ENCODE measurements at places on chromosomes 1 and 21. TPM values are rescaled to one million over a fixed set of nuclear protein-coding genes. Genes with fewer than 3 reads are reported as not detected.

DNA sequence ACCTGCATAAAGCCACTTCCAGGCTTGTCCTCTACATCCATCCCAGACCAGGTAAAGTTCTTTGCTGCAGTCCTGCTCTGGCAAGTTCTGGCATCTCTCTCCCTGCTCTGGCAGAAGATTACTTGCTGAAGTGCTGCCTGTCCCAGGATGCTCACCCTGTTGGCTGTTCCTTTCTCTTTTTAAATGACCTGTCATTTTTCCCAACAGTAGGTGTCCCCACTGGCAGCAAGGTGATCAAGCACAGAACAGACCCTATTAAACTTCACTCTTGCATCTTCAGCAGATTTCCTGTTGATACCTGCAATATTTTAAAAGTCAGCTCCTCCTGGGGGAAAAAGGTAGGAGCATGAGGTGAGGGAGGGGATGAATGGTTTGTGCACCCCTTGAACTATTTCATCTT, 332.6 kb downstream of the PBX1 start:
- peak; percentile 28 for DNase-seq

DNA sequence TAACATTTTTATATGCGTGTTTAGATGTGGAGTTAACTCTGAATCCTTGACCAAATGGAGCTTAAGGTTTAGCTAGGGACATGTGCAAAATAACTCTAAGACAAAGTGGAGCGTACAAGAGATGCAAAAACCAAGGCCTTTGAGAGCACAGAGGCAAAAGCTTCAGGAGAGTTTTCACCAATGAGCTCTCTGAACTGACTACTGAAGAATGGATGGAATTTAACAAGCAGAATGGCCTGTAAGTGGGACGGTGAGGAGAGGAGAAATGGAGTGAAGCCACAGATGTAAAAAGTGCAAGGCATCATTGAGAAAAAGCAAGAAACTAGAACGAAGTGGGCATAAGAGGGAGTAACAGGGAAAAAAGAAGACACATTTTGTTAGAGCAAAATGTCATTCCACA, 260.0 kb downstream of the RGS7 start:
- no peak for DNase-seq

DNA sequence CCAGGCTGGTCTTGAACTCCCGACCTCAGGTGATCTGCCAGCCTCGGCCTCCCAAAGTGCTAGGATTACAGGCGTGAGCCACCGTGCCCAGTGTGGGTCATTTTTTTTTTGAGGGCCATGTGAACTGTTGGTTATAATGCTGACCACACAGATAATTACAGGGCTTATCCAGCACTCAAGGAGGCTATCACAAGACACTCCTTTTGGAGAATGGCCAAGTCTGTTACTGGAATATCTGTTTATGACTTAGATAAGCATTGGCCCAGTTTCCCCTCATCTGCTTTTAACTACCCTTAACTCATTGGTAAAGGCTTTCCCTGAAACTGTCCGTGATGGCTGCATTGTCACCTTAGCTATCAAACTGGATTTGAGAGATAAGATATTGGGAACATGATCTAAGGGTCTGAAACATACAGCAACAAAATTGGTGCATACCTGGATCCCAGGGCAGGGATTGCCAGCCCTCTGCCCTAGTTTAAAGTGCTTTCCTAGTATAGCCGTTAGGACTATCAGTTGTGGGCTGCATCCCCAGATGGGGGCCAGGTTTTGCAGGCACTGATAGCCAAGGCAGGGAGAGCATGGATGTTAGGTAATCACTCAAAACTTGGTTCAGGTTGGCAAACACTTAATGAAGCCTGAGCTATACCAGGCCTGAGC, 15.6 kb downstream of the SZT2 start:
- DNase-seq: no peak

GRCh38 chr1:191669629-191670028, 488.6 kb upstream of the RGS18 start:
- DNase-seq: no peak

KCNH1 gene
- total RNA-seq: 0.16 TPM

C1orf226 gene
- 7.3 TPM for total RNA-seq

DNA sequence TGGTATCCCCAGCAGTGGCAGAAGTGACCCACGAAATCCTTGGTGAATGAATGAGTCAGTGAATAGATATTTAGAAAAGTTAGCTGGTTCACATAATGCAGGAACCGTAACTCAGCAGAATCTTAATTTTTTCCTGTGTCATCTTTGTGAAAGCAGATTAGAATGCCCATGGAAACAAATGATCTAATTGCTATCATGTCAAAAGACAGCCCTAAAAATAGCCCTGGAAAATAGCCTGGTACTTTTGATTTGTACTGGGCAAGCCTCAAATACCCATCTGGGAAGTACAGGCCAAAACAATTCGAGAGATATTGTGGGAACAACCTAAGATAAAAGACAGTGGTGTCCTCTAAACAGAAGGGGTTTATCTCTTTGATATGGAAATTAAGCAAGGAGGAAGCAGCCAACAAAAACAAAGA, 21.1 kb downstream of the FYB2 start:
- no peak for DNase-seq

MYOG gene
- total RNA-seq: not detected

NDC1 gene
- total RNA-seq: 29.6 TPM

KPRP gene
- not detected for total RNA-seq

- no peak for DNase-seq
These were observed 88.5 kb upstream of the GPR88 start for GRCh38 chr1:100449477-100449876.

NBPF19 gene
- 5.8 TPM for total RNA-seq

DNA sequence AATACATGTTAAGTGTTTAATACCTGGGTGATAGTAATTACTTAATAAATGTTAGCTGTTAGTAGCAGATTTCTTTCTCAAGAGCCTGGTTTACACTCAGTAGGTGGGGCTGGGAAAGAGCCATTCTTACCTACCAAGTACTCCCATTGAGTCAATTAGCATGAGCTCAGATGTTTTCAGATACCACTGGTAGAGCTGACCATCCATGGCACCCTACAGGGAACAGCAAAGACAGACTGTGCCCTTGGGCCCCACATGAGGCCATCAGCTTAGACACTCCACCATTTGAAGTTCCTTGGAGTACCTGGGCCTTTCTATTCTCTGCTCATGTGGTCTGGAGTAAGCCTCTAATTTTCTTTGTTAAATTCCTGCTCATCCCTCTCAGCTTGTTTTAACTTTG, 179.3 kb downstream of the CACNA1E start:
- no peak for DNase-seq

GRCh38 chr1:90726986-90727480, 9.9 kb upstream of the BARHL2 start:
- no peak for DNase-seq

GRCh38 chr1:177741476-177741875, 228.4 kb downstream of the SEC16B start:
- no peak for DNase-seq

NT5C1A gene
- total RNA-seq: not detected

- no peak for DNase-seq
These were observed 5.5 kb upstream of the FOXO6 start for GRCh38 chr1:41355761-41356160.

GRCh38 chr21:45479691-45480675, 62.3 kb downstream of the SLC19A1 start:
- DNase-seq: no peak

DNAH14 gene
- total RNA-seq: 63.2 TPM

DNA sequence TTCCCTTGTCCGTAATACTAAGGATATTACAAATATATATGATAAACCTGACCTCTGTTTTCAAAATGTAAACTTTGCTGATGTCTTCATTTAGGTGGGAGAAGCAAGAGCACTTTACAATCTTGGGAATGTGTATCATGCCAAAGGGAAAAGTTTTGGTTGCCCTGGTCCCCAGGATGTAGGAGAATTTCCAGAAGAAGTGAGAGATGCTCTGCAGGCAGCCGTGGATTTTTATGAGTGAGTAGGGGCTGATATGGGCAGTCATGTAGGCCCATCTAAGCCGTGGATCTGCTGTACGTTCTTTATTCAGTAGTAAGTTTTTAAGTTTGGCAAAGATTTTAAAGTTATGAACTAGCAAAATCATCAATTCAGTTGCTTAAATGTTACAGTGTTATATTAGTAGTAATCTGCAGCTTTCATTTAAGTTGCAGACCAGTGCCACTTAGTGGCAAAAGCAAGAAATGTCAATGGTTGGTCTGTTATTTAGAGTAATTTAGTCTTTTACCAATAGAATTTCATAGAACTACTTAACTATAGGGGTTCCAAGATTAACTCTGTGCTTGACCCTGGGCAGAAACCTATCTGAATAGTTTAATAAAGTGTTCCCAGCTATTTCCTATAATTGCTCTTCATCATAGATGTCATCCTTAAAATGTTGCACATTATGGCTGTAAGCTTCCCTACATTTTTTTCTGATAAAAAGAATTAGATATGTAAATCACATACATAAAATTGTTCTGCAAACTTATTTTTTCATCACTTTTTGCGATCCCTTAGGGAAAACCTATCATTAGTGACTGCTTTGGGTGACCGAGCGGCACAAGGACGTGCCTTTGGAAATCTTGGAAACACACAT, 21.3 kb downstream of the GPSM2 start:
- no peak for DNase-seq

DNA sequence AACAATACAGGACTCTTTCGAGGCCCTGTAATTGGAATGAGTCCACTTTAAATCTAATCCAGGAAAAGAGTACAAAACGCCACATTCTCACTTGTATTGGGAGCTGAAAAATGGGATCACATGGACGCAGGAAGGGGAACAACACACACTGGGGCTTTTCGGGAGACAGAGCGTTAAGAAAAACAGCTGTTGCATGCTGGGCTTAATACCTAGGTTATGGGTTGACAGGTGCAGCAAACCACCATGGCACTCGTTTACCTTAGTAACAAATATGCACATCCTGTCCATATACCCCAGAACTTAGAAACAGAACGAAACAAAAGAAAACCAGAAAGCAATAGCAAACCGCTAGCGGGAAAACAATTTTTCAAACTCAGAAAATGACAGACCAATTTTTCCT, 1532.7 kb upstream of the TPTE start:
- DNase-seq: no peak

GRCh38 chr1:84753516-84754385, 63.5 kb upstream of the SSX2IP start:
- DNase-seq: peak; percentile 57

TMEM269 gene
- 0.68 TPM for total RNA-seq

DNA sequence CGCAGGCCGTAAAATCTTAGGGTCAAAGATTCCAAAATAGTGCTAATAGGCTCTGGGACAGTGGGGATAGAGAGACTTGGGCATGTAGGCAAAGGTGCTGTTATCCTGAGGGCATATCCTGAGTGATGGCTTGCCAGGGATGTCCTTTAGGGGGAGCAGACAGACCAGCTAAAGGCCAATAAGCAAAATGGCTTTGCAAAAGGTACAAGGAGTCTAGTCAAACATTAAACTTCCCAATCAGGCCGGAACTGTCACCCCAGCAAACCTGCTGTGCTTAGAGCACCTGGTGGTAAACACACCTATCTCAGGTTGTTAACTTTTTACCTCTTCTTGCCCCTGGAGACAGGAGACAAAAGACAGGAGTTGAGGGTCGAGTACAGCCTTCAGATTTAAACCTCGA, 49.1 kb downstream of the TRABD2B start:
- peak; percentile 80 for DNase-seq

DNA sequence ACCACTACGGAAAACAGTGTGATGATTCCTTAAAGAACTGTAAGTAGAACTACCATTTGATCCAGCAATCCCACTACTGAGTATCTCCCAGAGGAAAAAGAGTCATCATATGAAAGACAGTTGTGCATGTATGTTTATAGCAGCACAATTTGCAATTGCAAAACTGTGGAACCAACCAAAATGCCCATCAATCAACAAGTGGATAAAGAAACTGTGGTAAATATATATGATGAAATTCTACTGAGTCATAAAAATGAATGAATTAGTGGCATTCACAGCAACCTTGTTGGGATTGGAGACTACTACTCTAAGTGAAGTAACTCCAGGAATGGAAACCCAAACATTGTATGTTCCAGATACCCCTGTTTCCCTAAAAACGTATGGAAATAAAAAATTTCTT, 337.0 kb upstream of the PTBP2 start:
- no peak for DNase-seq

- DNase-seq: peak; percentile 79
These were observed 31.8 kb upstream of the BCL10 start for GRCh38 chr1:85307987-85308832.

GRCh38 chr21:43306911-43307676, 119.8 kb downstream of the SIK1 start:
- no peak for DNase-seq

- DNase-seq: no peak
These were observed 131.4 kb downstream of the HS2ST1 start for GRCh38 chr1:87045761-87046304.

DNA sequence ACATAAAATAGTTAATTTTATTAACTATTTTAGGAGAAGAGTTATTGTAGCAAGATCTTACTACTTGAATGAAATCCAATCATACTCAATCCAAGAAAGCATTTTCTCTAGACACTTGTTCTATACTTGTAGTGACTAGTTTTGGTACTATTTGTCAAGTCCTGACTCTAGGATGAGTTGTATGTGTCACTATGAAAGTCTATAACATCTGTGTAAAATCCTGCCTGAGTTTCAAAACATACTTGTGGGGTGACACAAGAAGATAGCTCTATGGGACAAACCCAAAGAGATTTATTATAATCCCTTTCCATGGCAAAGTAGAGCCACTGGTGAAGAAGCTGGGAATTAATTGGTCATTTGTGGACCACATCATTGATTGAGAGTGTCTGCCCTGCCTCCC, 1042.2 kb upstream of the ADGRL4 start:
- DNase-seq: no peak

GRCh38 chr1:156591432-156592157, at the start of gene NAXE:
Gene NAXE (plus strand): TSS chr1:156591776. CDS start chr1:156591805, 29 bp downstream.
- peak; percentile 70 for DNase-seq

- no peak for DNase-seq
These were observed 58.9 kb upstream of the TLR5 start for GRCh38 chr1:223201967-223202366.

- no peak for DNase-seq
These were observed 3.2 kb upstream of the MYOC start for GRCh38 chr1:171655746-171656116.

- no peak for DNase-seq
These were observed 248.9 kb downstream of the KCNJ6 start for GRCh38 chr21:37667380-37667779.

C4BPB gene
- 99.8 TPM for total RNA-seq

GRCh38 chr1:8137481-8138244, 111.6 kb upstream of the ERRFI1 start:
- DNase-seq: no peak

DNA sequence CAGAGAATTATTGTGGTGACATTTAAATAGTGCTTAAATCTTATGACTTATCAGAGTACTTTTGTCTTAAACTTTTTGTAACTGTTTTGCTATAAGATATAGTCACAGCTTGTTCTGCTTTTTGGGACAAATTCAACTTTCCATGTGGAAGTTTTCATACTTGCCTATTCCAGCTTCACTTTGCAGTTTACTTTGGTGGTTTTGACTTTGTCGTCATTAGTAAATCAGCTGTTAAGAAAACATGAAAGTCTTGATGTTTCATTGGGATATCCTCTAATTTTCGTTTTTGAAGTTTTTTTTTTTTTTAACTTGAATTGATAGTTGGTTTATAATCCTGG, 31.3 kb downstream of the SDCCAG8 start:
- DNase-seq: no peak

PCNT gene
- 44.2 TPM for total RNA-seq

Data from Caco-2 (cell line).